Activated CD8-positive, alpha-beta memory T cell treated with anti-CD3 and anti-CD28 coated beads, Interleukin-2, amount 50 U/mL, for 48 hours (primary cell): ENCODE measurements at places on chromosomes 16 and 17.

DNA sequence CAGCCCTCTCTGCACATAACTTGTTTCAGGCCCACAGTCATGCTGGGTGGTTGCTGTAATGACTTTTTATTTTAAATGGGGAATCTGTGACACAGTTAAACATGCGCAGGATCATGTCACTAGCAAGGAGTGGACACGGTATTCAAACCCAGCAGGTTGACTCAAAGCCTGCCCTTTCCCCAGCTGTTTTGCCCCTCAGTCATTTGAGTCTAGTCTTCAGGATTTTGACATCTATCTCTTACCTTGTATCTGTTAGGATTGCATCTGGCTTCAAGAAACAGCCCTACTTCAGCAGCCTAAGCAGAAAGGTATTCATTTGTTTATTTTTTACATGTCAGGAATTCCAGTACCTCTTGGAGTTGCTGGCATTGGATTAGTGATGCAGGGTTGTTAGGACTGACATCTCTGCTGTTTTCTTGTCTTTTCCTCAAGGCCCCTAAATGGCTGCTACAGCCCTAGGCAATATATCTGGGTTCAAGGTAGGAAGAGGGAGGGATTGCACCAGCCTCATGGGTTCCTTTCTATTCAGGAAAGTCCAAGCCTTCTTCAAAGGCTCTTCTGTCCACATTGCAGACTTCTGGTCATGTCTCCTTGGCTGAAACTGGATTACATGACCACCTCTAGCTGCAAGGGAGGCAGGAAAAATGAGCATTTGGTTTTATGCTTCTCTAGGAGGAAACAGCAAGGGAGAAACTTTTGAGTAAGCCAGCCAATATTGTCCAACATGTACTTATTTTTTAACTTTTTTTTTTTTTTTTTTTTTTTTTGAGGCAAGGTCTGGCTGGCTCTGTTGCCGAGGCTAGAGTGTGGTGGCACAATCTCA lies 22.8 kb downstream of the ABCC1 start:
- no peak for DNase-seq

DNA sequence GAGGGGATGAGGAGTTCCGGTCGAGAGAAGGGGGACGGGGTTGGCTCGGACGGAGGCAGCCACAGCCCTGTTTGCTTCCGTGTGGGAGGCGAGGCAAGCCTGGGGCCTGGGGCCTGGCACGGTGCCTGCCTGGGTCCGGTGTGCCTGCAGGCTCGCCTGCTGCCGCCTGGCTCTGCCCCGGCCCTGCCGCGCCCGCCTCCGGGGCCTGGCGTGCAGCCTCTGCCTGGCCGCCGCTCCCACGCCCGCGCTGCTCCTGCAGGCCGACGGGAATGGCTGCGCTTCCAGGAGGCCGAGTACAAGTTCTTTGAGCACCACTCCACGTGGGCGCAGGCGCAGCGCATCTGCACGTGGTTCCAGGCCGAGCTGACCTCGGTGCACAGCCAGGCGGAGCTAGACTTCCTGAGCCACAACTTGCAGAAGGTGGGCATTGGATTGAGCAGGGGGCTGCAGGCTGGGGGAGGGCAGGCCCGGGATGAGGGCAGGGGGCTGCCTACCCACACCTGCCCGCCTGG lies 53.1 kb downstream of the MRC2 start:
- no peak for DNase-seq

DNA sequence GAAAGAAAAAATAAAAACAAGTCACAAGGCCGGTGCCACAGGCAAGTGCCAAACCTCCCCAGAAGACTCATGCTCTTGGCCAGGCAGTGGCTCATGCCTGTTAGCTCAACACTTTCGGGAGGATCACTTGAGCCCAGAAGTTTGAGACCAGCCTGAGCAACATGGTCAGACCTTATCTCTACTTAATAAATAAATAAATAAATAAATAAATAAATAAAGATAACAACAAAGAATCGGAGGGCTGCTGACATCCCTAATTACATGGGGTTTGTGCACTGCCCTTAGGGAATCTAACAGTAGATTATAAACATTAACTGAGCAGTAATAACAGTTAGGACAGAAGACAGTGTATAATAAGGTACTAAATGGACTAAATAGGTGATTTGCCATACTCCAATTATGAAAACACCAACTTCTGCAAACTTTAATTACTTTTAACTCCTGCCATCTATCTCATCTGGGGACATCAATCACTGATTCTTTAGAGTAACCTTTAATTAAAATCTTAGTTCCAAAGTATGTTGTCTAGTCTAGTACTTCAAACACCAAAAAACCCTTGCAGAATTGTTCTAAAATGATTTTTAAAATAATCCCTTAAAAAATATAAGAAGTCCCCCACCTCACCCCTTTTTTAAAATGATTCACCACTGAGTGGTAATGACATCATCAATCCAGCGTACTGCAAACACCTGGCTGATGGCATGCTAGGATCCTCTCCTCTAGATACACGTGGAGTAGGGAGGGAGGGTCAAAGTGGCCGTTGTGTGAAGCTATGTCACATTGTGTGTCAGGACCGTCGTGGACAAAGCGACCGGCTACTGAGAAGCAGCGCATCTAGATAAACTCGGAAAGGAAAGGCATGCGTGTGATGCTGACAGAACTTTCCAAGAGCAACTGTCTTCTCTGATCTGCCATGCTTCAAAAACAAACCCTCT lies 28.5 kb downstream of the CYTH1 start:
- DNase-seq = no peak

GRCh38 chr17:68399638-68400403 lies 57.5 kb downstream of the WIPI1 start:
- no peak for DNase-seq

DNA sequence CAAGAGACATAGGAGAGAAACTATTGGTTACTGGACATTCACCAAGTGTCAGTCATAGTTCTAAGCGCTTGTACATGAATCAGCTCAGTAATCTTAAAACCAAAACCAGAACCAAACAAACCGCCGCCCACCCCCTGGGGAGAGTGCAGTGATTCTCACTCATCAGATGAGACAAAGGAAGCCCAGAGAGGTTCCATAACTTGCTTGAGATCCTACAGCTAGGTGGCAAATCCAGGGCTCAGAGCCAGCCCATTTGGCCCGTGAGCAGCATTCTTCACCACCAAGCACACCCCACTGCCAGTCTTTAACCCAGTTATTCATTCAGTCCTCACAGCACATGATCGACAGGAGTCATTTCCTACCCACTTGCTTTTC lies 37.2 kb upstream of the RGS9 start:
- peak; percentile 88 for DNase-seq

- DNase-seq = no peak
Observed at GRCh38 chr17:62870030-62870541, 62.0 kb upstream of the MARCHF10 start.

DNA sequence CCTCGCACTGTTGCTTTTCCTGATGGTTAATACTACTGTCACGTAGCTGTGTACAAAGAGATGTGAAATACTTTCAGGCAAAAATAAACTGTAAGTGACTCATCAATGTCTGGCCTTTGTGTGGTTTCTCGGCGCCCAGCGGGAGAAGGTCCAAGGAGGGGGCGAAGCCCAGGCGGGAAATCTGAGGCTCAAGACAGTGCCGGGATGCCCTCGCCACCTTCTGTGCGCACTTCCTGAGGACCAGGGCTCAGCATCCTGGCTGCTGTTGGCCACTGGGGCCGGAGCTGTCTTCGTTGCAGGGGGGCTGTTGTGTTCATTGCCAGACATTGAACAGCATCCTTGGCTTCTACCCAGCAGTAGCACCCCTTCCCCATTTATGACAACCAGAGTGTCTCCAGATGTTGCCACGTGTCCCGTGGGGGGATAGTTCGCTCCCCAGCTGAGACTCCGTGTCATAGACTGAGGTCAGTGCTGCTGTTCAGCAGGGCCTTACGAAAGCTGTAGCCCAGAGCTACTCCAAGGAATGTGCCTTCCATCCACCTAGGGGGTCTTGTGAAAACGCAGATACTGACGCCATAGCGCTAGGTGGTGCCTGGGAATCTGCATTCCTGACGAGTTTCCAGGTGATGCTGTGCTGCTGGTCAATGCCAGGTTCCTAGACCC lies 67.3 kb upstream of the PLCG2 start:
- DNase-seq = no peak

GRCh38 chr17:30253312-30253711 lies 17.8 kb upstream of the SLC6A4 start:
- no peak for DNase-seq

- DNase-seq = no peak
Observed at GRCh38 chr17:65518256-65518655, 43.2 kb downstream of the AXIN2 start.

- no peak for DNase-seq
Observed at GRCh38 chr16:75818491-75818890, 92.2 kb upstream of the CPHXL start.

DNA sequence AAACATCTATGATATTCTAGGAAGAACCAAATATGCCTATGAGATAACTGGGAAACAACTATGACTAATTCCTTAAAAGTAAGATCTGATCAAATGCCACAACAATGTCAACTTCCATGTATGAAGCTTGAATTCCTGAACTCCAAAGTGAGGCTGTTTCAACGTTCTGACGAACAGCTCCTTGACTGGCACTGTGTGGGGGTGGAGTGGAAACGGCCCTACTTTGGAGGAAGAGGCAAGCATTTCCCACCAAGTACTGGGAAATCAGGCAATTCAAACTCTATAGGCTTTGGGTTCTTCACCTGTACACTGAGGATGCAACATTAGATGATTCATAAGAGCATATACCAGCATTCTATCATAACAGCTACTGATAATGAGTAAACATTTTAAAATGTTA lies 187.2 kb downstream of the CDK5R1 start:
- no peak for DNase-seq

DNA sequence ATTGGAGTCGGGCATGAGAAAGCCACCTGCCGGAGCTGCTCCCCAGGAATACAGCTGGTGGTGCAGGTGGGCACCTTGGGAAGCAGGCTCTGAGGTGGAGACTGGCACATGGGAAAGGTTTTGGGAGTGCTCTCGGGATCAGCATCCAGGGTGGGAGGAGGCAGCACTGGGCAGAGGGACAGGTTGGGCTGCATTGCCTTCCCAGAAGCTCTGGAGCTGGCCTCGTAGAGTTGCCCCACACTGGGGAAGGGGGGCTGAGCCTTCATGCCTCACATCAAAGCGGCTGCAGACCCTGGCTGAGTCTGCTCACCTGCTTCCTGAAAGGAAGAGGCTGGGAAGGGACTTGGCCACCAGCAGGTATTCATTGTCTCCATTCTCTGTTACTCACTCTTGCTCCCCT lies 13.5 kb upstream of the GPRC5B start:
- DNase-seq = no peak

GRCh38 chr16:88805887-88806393 lies 2.4 kb downstream of the CDT1 start:
- no peak for DNase-seq

GRCh38 chr16:58038219-58038641 lies 12.7 kb downstream of the MMP15 start:
- DNase-seq = no peak

DNA sequence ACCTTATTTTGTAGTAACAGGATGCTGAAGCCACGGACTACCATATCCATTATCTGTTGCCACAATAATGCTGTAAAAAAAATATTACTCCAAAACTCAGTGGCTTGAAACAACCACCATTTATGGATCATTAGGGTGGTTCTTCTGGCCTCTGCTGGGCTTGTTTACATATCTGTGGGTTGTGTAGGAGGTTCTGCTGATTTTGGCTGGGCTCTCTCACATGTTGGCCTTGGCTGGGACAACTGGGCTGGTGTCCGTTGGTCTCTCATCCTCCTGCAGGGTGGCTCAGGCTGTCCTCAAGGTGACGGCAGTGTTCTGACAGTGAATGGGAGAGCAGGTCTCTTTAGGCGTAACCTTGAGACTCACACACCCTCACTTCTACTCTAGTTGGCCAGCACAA lies 76.0 kb downstream of the GPR139 start:
- no peak for DNase-seq

GRCh38 chr16:2341456-2342447 lies 1.2 kb upstream of the ABCA3 start:
- DNase-seq = no peak

DNA sequence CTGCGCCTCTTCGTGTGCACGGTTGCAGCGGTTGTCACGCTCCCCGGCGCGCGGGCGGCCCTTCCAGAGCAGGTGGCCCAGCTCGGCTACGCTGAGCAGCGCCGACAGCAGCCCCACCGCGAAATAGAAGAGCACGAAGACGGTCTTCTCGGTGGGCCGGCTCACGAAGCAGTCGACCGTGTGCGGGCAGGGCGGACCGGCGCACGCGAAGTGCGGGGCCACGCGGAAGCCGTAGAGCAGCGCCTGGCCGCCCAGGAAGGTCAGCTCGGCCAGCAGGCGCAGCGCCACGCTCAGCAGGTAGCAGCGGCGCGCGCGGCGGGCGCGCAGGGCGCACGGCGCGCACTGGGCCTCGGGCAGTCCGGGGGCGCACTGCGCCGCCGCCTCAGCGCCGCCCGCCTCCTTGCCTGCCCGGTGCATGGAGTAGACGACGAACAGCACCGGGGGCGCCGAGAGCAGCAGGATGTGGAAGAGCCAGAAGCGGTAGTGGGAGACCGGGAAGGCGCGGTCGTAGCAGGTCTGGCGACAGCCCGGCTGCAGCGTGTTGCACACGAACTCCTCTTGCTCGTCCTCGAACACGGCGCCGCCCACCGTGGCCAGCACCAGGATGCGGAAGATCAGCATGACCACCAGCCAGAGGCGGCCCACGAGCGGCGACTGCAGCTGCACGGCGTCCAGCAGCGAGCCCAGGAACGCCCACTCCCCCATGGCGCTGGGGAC lies 1.3 kb downstream of the GJD3 start:
- DNase-seq = no peak

DNA sequence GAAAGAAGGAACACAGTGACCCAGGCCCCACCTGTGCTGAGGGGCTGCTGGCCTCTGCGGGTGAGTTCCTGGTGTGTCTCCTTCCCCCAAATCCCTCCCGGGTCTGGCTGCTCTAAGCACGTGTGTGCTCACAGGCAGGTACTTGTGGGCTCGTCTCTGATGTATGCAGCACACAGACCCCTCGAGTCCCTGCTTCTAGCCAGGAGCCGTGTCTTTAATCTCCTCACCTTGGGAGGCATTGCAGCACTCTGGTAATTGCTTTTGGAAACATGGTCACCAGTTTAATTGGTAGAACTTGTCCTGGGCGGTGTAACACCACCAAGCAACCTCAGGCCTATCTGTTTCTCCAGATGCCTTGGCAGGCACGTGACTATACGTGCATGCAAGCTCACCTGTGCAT lies 8.8 kb upstream of the RPL38 start:
- no peak for DNase-seq

GRCh38 chr17:38967290-38967738 lies at the start of gene FBXO47:
Gene FBXO47 (minus strand): TSS chr17:38967403. CDS start chr17:38963025, 4,378 bp downstream.
- DNase-seq = peak; percentile 82

DNA sequence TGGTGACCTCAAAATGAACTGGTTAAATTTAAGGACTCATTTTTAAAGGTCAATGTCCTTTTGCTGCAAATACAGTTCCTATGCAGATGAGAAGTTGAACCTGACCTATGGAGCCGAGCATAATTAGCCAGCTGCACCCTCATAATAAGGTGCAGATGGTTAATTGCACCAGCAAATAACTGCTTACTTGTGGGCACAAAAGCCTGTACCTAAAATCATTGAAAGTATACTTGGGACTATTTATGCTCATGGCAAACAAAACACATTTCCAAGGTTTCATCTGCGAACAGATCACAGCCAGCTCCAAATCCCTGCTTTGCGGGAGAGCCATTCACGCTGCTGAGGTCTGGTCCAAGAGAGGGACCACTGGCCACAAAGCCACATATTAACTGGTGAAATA lies 13.0 kb downstream of the HYDIN start:
- no peak for DNase-seq
